ENCODE measurements at places on chromosomes 7 and 10. TPM values are rescaled to one million over a fixed set of nuclear protein-coding genes. Genes with fewer than 3 reads are reported as not detected.

GRCh38 chr10:35585356-35585755 is 19.8 kb upstream of the GJD4 start:
- no peak overlapping the region for H3K4me3 ChIP-seq
- H3K36me3 ChIP-seq = no peaks in the 10 kb centered on the region
- H3K4me1 ChIP-seq = no peaks in the 10 kb centered on the region

DNA sequence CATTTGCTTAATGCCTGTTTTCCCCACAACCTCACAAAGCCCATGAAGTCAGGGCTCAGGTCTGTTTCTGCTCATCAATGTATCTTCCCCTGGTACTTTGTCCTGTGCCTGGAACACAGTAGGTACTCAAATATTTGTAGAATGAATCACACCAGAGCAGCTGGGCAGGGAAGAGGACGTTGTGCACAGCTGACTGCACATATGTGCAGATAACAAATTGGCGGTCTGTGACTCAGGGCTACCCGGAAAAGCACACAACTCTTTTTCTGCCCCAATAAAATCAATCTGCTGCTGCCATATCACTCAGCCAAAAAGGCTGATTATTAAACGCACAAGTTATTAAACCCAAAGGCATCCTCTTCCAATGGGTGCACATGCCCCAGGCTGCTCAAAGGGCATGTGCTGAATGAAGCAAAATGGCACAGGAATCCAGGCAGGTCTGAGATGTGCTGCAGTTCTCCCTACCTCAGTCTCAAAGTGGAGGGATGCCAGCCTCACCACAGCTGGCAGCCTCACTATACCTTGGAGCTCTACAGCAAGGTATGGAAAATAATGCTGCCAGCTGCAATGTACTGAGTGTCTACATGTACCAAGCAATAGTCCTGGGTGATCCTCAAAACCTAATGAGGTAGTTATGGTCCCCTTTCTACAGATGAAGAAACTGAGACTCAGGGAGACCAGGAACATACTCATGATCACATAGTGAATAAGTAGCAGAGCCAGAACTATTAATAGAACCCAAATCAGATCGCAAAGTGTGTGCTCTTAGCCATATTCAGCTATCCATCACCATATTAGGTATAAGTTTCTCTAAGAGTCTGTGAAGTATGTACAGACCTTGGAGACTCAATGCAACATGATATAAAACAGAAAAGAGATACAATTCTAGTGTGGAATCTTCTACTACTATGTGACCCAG is 43.4 kb downstream of the SORBS1 start:
- peaks cover 6% of the 10 kb centered on the region for H3K27me3 ChIP-seq
- peak; percentile 95 for DNase-seq
- peaks cover 17% of the 10 kb centered on the region for H3K4me1 ChIP-seq
- no peak overlapping the region for H3K4me3 ChIP-seq
- no peak overlapping the region for H3K27ac ChIP-seq

- H3K27me3 ChIP-seq = peaks cover 96% of the 10 kb centered on the region
- H3K27ac ChIP-seq = no peak overlapping the region
- no peaks in the 10 kb centered on the region for H3K36me3 ChIP-seq
- no peak for DNase-seq
- H3K4me1 ChIP-seq = peaks cover 7% of the 10 kb centered on the region
- H3K4me3 ChIP-seq = no peak overlapping the region
Observed at GRCh38 chr7:97022491-97023306, 1.9 kb downstream of the DLX5 start.

The CYP26C1 gene
- not detected for total RNA-seq

The ADAM12 gene
- 126 TPM for total RNA-seq
